Foreskin keratinocyte (primary cell): ENCODE measurements at places on chromosomes 4 and X. TPM values are rescaled to one million over a fixed set of nuclear protein-coding genes. Genes with fewer than 3 reads are reported as not detected.

The SCML1 gene
- 10.7 and 14.0 TPM in 2 replicates for total RNA-seq

The GYPB gene
- total RNA-seq = not detected in 2 replicates

The GAGE12C gene
- total RNA-seq = not detected in 2 replicates

The USP17L30 gene
- not detected in 2 replicates for total RNA-seq

The ITIH6 gene
- not detected in 2 replicates for total RNA-seq

The FGA gene
- not detected in 2 replicates for total RNA-seq

The ADH5 gene
- total RNA-seq = 171 and 172 TPM in 2 replicates

The USP51 gene
- 0.67 and 0.85 TPM in 2 replicates for total RNA-seq

The SLC4A4 gene
- total RNA-seq = 0.92 and 2.2 TPM in 2 replicates

The MBTPS2 gene
- 9.2 and 9.3 TPM in 2 replicates for total RNA-seq

The RBMXL3 gene
- not detected in 2 replicates for total RNA-seq

The VSIG4 gene
- not detected in 2 replicates for total RNA-seq

The NEXMIF gene
- not detected in 2 replicates for total RNA-seq

The SSX4 gene
- not detected in 2 replicates for total RNA-seq

The PRR32 gene
- total RNA-seq = not detected in 2 replicates

The KCNE5 gene
- 0.24 and 0.46 TPM in 2 replicates for total RNA-seq

The SOX3 gene
- not detected in 2 replicates for total RNA-seq

The SHROOM2 gene
- total RNA-seq = 6.4 and 7.3 TPM in 2 replicates

The ASB9 gene
- 0.85 and 1.0 TPM in 2 replicates for total RNA-seq

The SATL1 gene
- total RNA-seq = not detected in 2 replicates

The DOK7 gene
- 0.81 and 1.1 TPM in 2 replicates for total RNA-seq

The GUF1 gene
- 20.9 and 23.5 TPM in 2 replicates for total RNA-seq

The STPG2 gene
- 0.07 TPM in 1 of 2 replicates, not detected in the other for total RNA-seq

The MTNR1A gene
- not detected in 2 replicates for total RNA-seq

The EVC gene
- total RNA-seq = 26.3 and 33.4 TPM in 2 replicates

The CTAG1A gene
- not detected in 2 replicates for total RNA-seq

The IQSEC2 gene
- total RNA-seq = 4.8 and 6.0 TPM in 2 replicates

The AWAT2 gene
- total RNA-seq = not detected in 2 replicates

The LUZP4 gene
- total RNA-seq = not detected in 2 replicates
